ENCODE measurements at places on chromosomes 6 and 20.
A peak's percentile ranks its signal among the peaks of the same experiment; 100 is the strongest.

DNA sequence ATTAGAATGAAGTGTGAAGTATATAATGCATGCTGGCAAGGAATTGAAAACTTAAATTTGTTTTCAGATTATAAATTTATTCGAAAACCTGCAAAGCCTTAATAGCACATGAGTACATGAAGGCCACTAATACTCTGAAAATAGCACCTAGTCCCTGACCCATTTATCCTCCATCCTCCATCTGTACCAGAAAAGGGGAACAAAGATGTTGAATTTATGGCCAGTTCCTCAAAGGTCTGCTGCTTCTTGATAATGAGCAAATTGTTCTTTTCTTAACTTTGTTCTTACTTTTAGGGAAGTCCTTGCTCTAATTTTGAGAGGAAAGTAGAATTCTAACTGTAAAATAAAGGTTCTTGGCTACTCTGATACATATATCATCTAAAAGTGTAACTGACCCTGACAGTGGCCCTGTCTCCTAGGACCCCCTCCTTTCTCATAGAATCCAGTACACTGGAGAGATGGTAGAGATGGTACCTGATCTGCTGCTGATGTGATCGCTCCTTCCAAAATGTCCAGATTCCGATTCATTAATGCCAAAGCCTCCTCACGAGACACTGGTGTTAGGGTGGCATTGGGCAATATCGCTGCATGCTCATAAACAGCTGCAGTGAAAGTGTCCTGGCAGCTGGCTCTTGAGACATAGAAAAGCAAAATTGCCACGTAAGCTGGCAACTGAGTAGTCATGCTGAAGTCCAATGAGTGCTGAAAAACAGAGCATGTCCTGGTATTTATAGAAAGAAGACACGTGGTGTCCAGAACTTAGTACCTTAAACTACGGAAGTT is at the start of gene VNN1:
Gene VNN1 (minus strand): TSS at position 704 of the 783 bp plus-strand sequence. CDS start 20 bp downstream, at position 684.
- no peak for DNase-seq

GRCh38 chr6:147740326-147740725 is 231.8 kb downstream of the SAMD5 start:
- DNase-seq = no peak

- DNase-seq = no peak
Observed at GRCh38 chr20:38924718-38925117, 1.5 kb upstream of the FAM83D start.

- DNase-seq = no peak
Observed at GRCh38 chr20:62359043-62359490, 8.0 kb downstream of the LAMA5 start.

GRCh38 chr6:111737065-111737521 is 131.4 kb upstream of the TRAF3IP2 start:
- DNase-seq = no peak

GRCh38 chr6:21870076-21870730 is 276.7 kb downstream of the SOX4 start:
- no peak for DNase-seq

GRCh38 chr6:40950986-40951698 is 87.9 kb downstream of the UNC5CL start:
- DNase-seq = peak; percentile 55

Data from HTR-8/SVneo (cell line).